ENCODE measurements at places on chromosomes 5 and 9. TPM values are rescaled to one million over a fixed set of nuclear protein-coding genes. Genes with fewer than 3 reads are reported as not detected.

GRCh38 chr5:6889030-6889429 is 175.8 kb downstream of the TENT4A start:
- no peak overlapping the region for H3K4me3 ChIP-seq
- H3K36me3 ChIP-seq, result peaks cover 12% of the 10 kb centered on the region
- H3K27me3 ChIP-seq, result peaks cover 19% of the 10 kb centered on the region
- no peak overlapping the region for H3K27ac ChIP-seq

- H3K27me3 ChIP-seq, result peaks cover 5% of the 10 kb centered on the region
- no peak overlapping the region for H3K27ac ChIP-seq
- H3K4me3 ChIP-seq, result no peak overlapping the region
- DNase-seq, result no peak
- no peaks in the 10 kb centered on the region for H3K36me3 ChIP-seq
- H3K4me1 ChIP-seq, result no peaks in the 10 kb centered on the region
These were observed 53.8 kb upstream of the RANBP3L start for GRCh38 chr5:36355516-36355915.

DNA sequence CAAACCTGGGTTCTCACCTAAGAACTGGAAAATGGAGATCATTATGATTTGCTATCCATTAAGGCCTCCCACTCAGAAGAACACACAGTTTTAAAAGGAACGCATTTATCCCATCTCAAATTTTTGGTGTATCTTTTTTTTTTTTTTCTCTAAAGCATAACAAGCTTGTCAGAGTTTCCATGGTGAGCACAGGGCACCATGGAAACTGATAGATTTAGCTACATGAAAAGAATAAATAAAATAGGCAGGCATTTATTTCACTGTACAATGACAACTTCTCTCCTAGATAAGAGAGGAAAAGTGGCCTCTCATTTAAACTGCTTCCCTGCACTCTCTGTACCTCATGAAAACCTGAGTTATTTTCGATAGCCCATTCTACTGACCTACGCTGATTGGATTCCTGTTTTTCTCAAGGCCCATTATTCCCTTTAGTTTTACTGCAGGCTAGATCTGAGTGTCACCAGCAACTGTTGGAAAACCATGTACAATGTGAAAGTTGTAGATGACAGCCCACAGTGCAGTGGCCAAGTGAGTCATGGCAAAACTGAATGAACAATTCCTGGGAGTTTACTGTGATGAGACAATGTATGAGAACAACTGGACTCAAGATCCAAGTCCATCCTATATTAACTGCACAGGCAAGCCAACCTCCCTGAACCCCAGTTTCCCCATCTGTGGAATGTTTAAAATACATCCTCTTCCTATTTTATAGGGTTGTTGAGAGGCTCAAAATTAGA is 4.3 kb upstream of the GDA start:
- peaks cover 56% of the 10 kb centered on the region for H3K27me3 ChIP-seq
- no peaks in the 10 kb centered on the region for H3K4me1 ChIP-seq
- no peaks in the 10 kb centered on the region for H3K36me3 ChIP-seq
- H3K27ac ChIP-seq, result no peak overlapping the region
- no peak for DNase-seq

DNA sequence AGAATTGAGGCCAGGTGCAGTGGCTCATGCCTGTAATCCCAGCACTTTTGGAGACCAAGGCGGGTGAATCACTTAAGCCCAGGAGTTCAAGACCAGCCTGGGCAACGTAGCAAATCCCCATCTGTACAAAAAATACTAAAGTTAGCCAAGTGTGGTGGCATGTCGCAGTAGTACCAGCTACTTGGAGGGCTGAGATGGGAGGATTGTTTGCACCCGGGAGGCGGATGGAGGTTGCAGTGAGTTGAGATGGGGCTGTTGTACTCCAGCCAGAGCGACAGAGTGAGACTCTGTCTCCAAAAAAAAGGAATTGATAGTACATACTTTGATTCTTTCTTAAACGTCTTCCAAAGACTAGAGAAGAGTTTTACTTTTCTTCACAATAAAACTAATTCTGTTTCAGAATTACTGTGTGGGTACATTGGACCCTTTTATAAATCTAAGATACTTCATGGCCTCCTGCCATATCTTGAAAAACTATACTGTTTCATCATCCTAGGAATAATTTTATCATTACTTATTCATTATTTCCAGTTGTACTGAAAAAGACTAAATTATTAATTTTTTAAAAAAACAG is 132.0 kb upstream of the GRHPR start:
- DNase-seq, result no peak
- H3K4me1 ChIP-seq, result peaks cover 18% of the 10 kb centered on the region
- no peaks in the 10 kb centered on the region for H3K27me3 ChIP-seq

Gene SLC45A2
- total RNA-seq, result not detected

Gene TSSK1B
- total RNA-seq, result not detected

Gene MSH3
- 25.9 TPM for total RNA-seq

Gene FOXI1
- 0.25 TPM for total RNA-seq

Data from natural killer cell treated with Interleukin-12 subunit alpha and Interleukin-12 subunit beta and Interleukin-15 and Interleukin-18, amount 100 ng/mL, for 72 hours (primary cell).